ENCODE measurements at places on chromosomes 2 and 18. TPM values are rescaled to one million over a fixed set of nuclear protein-coding genes. Genes with fewer than 3 reads are reported as not detected.

- DNase-seq: no peak
These were observed 36.2 kb downstream of the MAL start for GRCh38 chr2:95061601-95062183.

- DNase-seq: no peak
These were observed 25.3 kb downstream of the SFTPB start for GRCh38 chr2:85642725-85643124.

DNA sequence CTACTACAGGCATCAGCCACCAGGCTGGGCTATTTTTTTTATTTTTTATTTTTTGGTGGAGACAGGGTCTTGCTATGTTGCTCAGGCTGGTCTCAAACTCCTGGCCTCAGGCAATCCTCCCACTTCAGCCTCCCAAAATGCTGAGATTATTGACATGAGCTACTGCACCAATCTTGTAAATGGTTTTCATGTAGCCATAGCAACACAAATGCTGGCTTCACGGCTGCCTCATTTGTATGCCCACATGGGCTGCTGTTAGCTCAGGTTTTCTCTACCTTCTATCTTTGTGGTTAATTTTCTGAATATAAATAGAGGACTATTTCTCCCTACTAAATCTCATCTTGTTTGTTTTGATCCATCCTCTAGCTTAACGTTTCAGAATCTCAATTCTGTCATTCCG is 58.2 kb downstream of the PLEKHM3 start:
- DNase-seq: no peak

GRCh38 chr2:180419212-180419611 is 412.1 kb upstream of the CWC22 start:
- DNase-seq: no peak

DNA sequence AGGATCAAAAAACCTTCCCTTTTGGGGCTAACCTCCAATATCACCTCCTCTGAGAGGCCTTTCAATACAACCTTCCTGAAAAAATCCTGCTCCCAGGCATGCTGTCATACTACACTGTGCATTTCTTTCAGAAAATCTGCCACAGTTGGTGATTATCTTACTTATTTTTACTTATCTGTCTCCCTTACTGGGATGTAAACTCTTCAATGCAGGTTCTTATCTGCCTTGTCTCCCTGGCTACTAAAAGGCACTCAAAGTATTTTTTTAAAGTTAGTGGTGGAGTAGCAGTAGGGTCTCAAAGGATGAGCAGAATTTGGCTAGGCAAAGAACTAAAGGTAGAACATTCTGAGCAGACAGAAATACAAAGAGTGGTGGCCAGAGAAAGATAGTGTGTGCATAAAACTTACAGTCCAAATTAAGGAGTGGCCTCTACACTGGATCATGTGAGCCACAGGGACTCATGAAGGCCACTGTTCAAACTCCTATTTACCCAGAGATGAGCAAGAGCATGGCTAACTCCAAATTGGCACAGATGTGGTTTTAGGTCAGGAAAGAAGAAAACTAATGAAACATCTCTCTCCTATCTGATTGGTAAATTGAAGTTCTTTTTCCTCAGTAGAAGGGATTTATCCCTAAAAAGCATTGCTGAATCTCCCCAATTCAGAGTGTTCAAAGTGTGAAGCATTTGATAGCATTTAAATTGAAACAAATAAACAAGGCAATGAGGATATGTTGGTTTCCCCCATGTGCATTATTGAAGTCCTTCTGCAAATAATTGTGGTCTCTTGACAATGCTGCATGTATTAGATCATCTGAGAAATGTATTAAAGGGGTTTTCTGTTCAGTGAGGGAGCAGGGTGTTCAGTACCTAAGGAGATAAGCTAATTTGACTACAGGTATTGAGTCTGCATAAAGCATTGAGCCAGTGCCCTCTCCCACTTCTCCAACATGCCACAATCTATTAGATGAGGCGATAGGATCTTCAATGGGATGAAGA is 285.5 kb downstream of the MREG start:
- DNase-seq: no peak

DNA sequence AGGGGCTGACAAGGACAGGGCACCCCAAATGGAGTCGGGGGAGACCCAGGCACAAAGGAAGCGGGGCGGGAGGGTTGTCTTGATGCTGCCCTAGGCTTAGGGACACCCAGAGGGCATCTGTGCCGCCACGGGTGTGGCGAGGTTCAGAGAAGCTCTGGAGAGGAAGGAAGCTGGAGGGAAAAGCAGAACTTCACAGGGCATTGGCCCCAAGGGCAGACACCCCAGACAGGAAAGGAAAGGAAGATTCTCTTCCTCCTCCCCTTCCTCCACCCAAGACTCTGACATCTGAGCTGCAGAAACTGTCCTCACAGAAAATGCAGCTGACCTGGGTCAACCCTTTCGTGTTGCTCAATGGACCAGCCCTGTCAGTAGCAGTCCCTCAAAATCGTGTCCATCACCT is 25.6 kb downstream of the DNMT3A start:
- no peak for DNase-seq

DNA sequence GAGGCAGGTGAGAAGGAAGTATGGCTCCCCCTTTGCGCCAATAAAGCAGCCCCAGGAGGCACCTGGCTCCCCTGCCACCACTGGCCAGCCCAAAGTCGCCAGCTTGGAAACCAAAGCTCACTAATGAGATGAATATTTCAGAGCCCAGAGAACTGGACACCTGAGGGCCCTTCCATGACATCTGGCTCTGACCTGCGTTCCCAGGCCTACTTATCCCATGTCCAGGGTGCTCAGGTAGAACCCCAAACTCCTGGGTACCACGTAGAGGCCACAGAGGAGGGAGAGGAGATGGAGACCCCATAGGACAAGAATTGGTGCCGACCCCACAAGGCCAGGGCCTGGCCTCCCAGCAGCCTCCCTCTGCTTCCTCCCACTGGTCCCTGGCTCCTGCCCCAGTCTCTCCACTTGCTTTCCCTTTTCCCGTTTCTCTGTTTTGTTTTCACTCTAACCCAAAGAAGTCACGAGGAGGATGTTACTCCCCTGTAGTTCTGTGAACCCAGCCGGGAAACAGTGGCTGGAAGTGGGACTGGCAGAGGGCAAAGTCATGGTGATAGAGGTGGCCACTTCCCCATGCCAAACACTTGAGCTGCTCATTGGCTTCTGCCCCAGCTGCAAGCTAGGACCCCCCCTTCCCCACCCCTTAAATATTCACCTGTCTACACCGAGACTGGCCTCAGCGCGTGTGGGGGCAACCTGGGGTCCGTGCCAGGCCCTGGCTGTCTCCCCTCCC is 820 bp downstream of the TMBIM1 start:
- DNase-seq: no peak

MFSD2B gene
- polyA plus RNA-seq: 2.4 TPM

GRCh38 chr18:48818329-48819254 is 132.2 kb downstream of the SMAD7 start:
- no peak for DNase-seq

DNA sequence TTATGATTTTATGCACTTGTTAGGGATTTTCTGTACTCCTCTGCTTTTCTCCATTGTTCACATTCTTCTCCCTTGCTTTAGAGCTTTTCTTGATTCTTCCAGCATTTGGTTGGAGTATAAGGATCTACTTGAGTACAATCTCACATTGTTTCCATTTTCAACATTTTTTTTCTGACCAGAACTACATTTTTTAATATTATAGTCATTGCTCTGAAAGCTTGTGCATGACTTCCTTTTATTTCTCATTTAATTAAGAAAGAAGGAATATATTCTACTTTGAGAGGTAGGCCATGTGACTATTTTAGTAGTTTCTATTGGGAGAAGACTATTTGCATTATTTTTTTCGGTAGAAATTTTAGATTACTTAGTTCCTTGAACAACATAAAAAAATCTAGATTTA is 200.4 kb downstream of the TMEM247 start:
- DNase-seq: no peak

GRCh38 chr18:8608795-8609658 is at the start of gene RAB12:
Gene RAB12 (plus strand): TSS chr18:8609437. CDS start chr18:8609440, 3 bp downstream.
- DNase-seq: peak; percentile 84

DNA sequence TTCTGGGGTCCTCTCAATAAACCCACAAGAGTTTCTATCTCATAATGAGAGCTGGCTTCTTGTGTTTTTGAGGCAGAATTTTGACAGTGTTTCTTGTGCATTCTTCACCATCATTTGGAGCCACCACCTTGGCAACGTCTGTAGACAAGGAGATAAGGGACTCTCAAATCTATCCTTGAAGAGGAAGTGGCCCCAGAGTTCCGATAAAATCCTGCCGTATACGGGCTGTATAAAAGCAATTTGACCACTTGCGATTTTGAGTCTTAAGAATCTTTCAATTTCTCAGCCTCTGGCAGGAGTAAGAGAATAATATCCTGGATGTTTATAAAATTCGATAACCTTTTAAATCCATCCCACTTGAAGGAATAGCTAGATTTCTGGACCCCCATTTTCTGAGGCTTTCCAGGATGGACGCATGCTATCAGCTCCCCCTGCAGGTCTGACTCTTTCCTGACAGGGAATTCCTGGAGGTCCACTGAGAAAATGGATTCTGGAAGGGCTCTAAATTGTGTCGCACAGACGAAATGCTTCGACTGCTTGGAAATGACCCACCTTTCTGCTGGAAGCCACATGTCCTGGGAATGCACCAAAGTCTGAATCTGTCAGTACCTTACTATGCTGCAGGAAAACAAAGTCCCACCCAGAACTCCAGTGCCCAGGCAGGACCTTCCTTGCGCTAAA is 54.1 kb downstream of the E2F6 start:
- peak; percentile 65 for DNase-seq

GRCh38 chr2:38213619-38214167 is 137.7 kb upstream of the CYP1B1 start:
- DNase-seq: no peak

LBX2 gene
- polyA plus RNA-seq: 3.1 TPM

DNA sequence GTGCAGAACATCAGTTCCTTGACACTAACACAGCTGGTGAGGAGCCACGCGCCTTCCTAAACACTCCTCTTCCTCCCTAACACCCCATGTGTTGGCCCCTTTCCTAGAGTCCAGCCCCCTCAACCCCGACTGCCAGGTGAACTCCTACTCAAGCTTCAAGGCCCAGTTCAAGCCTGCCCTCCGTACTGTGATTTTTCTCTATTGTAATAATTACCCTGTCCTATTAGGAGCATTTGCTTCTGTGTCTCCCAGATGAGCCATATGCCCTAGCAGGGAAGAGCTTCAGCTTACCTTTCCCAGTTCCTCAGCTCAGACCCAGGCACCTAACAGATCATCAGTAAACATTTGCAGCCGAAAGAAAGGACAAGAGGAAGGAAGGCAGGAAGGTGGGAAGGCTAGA is 130.6 kb upstream of the SALL3 start:
- no peak for DNase-seq

DNA sequence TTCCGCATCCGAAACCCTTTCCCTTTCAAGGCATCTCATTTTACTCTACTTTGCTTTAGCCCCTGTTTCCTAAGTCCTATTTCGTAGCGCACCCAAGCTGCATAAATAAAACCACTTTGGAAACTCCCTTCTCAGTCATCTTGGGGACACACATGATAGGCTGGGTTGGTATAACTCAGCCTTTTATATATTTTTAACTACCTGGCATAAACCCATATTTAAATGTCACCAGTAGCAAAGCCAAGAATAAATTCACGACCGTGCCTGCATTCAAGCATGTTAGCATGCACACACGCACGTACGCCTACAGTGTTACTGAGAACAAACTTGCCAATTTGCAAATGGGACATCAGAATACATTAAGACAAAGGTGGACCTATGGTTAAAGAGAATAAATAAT is 564.7 kb upstream of the PIK3C3 start:
- DNase-seq: no peak

DNA sequence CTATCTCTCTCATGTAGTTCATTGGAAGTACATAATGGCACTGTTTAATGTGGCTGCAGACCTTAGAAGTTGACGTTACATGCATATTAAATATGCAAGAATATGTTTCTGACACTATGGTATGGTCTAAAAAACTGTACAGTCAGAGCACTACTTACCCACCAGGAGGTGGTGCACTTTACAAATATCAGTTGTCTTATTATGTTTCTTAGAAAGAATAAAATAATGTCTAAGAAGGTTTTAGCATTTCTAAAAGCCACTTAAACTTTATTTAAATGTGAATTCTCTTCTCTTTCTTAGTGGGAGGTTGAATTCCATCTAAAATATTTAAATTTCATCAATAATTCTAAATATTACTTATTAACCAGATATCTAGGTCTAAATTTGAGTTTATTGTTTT is 4.3 kb downstream of the TMEFF2 start:
- no peak for DNase-seq

DNA sequence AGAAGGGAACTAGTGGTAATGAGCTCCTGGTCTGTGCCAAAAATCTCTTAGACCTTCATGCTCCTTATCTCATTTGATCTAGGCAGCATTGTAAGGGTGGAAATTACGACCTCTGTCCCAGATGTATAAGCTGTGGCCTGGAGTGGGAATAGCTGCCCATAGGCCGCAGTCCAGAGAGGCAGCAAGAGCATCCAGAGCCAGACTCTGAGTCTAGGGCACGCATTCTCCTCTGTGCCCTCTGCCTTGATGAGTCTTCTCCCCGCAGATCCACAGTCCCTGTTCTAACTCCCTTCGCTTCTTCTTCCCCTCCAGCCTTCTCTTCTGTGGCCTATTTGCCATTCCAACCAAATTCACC is 304.6 kb downstream of the MYCN start:
- DNase-seq: no peak

DNA sequence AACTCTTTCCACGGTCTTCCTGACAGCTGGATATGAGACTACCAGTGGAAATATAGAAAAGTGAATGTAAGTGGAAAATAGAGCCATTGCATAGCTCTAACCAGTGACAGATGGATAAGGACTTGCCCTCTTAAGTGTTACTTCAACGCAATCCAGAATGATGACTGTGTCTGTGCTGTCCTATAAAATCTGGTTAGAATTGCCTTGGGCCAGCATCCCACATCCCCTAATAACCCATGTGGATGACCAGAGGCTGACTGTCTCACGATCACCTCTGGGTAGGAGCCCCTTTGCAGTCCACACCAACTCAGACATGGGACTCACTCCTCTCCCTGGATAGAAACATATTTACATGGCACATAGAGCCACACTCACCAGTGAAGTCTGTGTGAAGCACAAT is 186.6 kb downstream of the C1D start:
- no peak for DNase-seq

ITM2C gene
- 836 TPM for polyA plus RNA-seq

GRCh38 chr18:71045331-71046065 is 756.7 kb downstream of the SOCS6 start:
- DNase-seq: no peak

CRYGD gene
- not detected for polyA plus RNA-seq

GRCh38 chr2:80113399-80113798 is 191.2 kb downstream of the LRRTM1 start:
- DNase-seq: no peak

GRCh38 chr2:236341721-236342120 is 77.5 kb upstream of the ASB18 start:
- DNase-seq: no peak

APCDD1 gene
- polyA plus RNA-seq: 74.6 TPM

All from left kidney (tissue), 8 donors.